ENCODE measurements at places on chromosomes 1 and 21. TPM values are rescaled to one million over a fixed set of nuclear protein-coding genes. Genes with fewer than 3 reads are reported as not detected.

The TBX19 gene
- 1.3 TPM for total RNA-seq

The TAL1 gene
- not detected for total RNA-seq

GRCh38 chr1:18794561-18794960 is 64.9 kb downstream of the TAS1R2 start:
- no peak for DNase-seq

DNA sequence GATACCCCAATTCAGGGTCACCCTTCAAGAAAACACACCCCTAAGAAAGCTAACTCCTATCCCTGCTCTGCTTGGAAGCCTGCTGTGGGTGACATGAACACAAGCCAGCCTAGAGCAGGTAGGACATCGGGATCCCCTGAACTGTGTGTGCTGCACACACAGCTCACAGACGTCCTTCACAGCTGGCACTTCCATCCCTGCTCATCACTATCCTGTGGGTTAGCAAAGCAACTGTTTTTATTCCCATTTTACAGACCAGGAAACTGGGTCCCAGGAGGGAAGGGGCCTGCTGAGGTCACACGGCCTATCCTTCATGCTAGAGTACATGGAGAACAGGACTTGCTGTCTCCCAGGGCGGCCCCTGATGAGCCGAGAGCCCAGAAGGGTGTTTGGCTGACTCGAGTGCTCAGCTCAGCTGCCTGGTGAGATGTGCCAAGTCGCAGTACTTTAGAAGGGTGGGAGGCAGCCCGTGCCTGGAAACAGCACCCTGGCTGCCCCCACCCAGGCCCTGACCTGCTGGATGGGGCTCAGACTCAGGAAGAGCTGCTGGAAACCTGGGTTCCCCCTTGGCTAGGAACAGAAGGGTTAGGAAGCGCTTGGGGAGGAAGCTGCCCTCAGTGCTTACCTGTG is 28.3 kb upstream of the BTG2 start:
- DNase-seq, result no peak

The C4BPA gene
- total RNA-seq, result not detected

DNA sequence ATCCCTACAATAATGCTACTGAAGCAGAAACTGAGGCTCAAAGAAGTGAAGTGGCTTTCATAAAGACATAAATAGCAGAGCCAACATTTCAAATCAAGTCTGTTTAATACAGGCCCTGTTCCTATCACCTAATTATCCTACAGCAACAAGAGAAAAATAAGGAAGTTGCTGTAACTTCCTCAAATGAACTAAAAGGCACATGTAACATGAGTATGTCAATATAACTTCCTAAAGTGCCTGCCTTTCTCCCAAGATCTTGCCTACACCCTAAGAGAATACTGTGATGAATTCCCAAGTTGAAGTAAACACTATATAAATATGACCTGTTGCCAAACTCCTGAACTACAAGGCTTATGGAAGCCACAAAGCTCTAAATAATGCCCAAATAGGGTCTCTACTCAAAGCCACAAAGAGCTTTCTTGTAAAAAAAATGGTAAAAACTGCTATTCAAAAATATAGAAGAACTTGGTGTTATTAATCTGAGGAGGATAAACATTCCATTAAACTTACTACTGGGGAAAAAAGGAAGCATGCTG is 8.6 kb downstream of the BEND5 start:
- no peak for DNase-seq

DNA sequence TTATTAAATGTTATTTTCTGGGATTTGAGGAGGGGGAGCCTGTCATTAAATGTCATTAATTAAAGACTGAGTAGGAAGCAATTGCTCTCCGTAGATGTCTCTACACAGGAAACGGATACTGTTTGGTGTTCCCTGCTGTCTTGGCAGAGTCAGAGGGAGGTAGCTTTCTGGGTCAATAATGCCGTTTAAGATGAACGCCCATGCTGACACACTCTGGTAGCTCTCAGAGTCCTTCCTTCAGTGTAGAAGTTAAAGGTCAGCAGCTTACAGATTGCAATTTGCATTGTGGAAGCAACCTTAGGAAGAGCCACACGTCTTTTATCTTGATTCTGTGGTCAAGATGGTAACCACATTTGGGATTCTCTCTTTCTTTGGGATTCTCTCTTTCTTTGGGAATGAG is 257.5 kb downstream of the KIF26B start:
- DNase-seq, result no peak

Measured in myocyte (in vitro differentiated cells).